ENCODE measurements at places on chromosomes 3 and 15.

DNA sequence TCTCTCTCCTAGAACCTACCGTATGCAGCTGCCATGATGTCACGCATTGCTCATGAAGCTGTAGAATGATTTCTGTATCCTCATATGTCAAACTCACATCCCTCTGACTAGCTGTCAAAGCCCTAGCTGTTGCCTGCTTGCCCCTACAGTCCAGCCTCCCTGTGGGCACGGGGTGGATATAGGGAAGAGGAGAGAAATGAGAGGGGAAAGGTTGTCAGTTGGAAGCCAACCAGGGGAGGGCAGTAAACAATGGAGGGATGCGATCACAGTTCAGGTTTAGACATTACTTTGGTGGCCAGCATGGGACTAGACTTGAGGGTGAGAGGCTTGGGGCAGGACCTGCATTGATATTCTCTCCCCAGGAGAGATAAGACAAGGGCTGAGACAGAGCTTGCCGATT, 1.7 kb upstream of the HDGFL3 start:
- DNase-seq = no peak

- DNase-seq = no peak
Observed at GRCh38 chr15:53847745-53848144, 88.3 kb upstream of the WDR72 start.

DNA sequence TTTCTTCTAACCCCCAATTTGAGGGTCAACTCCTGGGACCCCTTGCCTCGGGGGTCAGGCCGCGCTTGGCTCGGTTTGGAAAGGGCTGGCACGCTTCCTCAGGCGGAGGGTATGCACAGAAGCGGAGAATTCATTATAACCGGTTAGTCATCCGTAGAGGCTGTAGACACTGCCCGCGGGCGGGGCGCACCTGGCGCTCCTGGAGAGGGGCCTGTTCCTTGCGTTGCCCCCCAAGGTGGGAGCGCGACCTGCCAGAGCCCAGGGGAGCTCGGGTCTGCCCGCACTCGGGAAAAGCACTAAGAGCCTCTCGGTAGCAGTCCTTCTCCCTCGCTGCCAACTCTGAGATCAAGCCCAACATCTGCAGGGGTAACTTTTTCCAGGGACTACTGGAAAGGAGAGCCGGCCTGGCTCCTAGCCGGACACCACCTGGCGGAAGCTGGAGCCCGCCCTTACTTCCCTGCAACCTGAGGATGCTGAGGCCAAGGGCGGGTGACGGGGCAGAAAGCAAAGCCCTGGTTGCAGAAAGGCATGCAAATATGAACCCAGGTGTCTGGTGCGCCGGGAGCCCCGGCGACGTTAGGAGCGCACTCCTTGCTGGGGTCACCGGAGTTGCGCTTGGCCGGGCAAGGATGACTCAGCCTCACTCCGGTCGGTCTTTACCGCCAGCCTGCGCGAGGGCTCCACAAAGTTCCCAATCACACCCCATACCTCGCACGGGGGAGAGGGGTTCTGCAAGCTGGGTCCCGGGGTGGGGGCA, 1.5 kb upstream of the CACNA2D3 start:
- no peak for DNase-seq

- DNase-seq = no peak
Observed at GRCh38 chr3:124431331-124431994, 298.8 kb upstream of the UMPS start.

DNA sequence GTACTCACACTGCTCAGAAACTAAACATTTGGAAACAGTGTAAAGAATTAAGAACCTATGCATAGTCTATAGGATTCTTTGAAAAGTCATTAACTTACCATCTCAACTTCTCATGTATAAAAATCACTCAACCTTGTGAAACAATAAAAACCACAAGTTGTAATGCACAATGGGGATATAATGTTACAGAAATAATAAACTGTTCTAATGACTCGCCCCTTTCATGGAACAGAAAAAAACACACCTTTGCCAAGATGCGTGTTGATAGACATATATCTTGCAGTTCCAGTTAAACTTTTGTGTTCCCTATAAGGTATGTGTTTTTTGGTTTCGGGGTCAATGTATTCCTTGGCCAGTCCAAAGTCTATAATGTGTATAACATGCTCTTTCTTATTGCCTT, 50.8 kb upstream of the PPIB start:
- DNase-seq = no peak

DNA sequence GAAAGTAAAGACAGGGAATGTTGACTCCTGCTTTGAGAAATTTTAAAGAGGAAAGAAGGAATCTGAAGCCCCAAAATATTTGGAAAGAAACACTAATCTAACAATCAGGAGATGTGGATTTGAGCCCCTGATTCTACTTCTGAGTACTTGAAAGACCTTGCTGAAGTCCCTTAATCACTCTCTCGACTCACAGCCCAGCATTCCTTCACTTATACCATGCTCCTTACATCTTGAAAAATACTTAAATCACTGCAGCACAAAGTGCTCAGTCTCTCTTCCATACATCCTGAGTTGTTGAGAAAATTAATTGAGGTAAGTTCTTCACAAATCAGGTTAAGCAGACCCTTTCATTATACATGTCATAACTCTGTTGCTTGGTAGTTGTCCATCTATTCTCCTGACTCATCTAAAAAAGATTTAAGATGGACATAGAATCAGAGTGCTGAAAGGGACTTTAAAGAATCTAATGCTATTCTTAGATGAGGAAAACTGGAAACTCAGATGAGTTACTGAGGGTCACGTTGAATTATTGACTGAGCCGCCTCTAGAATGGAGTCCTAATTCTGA, 72.8 kb upstream of the THSD4 start:
- no peak for DNase-seq

All from CD4-positive, alpha-beta T cell treated with Interleukin-6 at 100 ng/mL for 8 hours (primary cell).